Transverse colon (tissue), 4 donors: ENCODE measurements at places on chromosomes 5 and 9. TPM values are rescaled to one million over a fixed set of nuclear protein-coding genes. Genes with fewer than 3 reads are reported as not detected.

GRCh38 chr9:19787672-19788071 lies 1.2 kb downstream of the SLC24A2 start:
- no peaks in the 10 kb centered on the region for H3K4me1 ChIP-seq
- no peak for DNase-seq
- no peak overlapping the region for H3K27ac ChIP-seq
- peaks cover 26% of the 10 kb centered on the region for H3K27me3 ChIP-seq
- no peaks in the 10 kb centered on the region for H3K36me3 ChIP-seq

- no peak overlapping the region for H3K27ac ChIP-seq
- H3K4me3 ChIP-seq, result no peak overlapping the region
- no peak for DNase-seq
- H3K4me1 ChIP-seq, result no peaks in the 10 kb centered on the region
- H3K36me3 ChIP-seq, result no peaks in the 10 kb centered on the region
- H3K27me3 ChIP-seq, result no peaks in the 10 kb centered on the region
Observed at GRCh38 chr5:116492776-116493175, 81.8 kb downstream of the SEMA6A start.

- no peaks in the 10 kb centered on the region for H3K36me3 ChIP-seq
- H3K4me3 ChIP-seq, result no peak overlapping the region
- DNase-seq, result no peak
- no peaks in the 10 kb centered on the region for H3K27me3 ChIP-seq
- peaks cover 5% of the 10 kb centered on the region for H3K4me1 ChIP-seq
Observed at GRCh38 chr9:2234371-2234893, 219.3 kb downstream of the SMARCA2 start.

SPINK7 gene
- not detected for total RNA-seq

IGIP gene
- total RNA-seq, result 20.3 TPM

TNFSF8 gene
- not detected for total RNA-seq

- H3K27me3 ChIP-seq, result peaks cover 100% of the 10 kb centered on the region
- H3K4me3 ChIP-seq, result peak overlapping the region; percentile 7
- peak overlapping the region; percentile 23 for H3K27ac ChIP-seq
- no peaks in the 10 kb centered on the region for H3K36me3 ChIP-seq
Observed at GRCh38 chr9:37034305-37034937, 353 bp upstream of the PAX5 start.

GRCh38 chr5:884345-885126 lies 8.1 kb downstream of the BRD9 start:
- H3K36me3 ChIP-seq, result peaks cover 56% of the 10 kb centered on the region
- no peaks in the 10 kb centered on the region for H3K4me1 ChIP-seq
- H3K27ac ChIP-seq, result no peak overlapping the region
- H3K27me3 ChIP-seq, result no peaks in the 10 kb centered on the region

DNA sequence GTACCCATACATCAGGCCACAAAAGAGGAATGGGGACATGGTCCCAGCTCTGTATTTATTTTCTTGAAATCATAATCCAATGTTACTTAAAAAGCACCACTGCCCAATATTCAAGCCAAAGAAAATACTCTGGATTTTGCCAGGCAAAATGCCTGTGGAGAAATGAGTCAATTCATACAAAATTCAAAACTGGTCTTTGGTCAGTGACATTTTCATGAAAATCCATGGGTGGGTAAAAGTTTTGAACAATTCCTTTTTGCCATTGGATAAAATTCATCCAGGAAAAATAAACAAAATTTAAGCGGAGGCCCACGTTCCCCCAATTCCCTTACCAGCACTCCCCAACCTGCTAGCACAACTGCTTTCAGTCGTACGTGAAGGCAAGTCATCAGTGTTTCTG lies 186.2 kb downstream of the GLIS3 start:
- no peak overlapping the region for H3K4me3 ChIP-seq
- no peaks in the 10 kb centered on the region for H3K36me3 ChIP-seq
- no peaks in the 10 kb centered on the region for H3K27me3 ChIP-seq

- H3K4me3 ChIP-seq, result no peak overlapping the region
- H3K36me3 ChIP-seq, result no peaks in the 10 kb centered on the region
- H3K27me3 ChIP-seq, result no peaks in the 10 kb centered on the region
Observed at GRCh38 chr5:71832812-71833715, 114.0 kb downstream of the CARTPT start.

CD274 gene
- total RNA-seq, result 0.80 TPM

BARX1 gene
- total RNA-seq, result not detected

DNA sequence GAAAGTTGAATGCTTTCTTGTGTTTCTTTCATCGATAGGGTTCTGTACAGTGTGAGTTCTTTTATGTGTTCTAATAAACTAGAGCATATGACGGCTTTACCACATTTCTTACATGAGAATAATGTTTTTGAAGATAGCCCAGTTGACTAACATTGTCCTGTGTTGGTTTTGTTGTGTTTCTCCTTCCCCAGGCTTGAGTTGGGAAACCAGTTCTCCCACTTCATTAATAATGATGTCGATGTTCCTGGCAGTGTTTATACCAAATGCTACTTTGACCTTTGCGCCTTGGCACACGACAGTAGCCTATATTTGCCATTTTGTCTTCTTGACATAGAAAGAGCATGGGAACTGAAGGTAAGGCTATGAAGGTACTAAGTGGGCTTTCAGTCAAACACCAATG lies 14.4 kb upstream of the ZNF782 start:
- H3K27me3 ChIP-seq, result no peaks in the 10 kb centered on the region
- no peaks in the 10 kb centered on the region for H3K4me1 ChIP-seq
- no peaks in the 10 kb centered on the region for H3K36me3 ChIP-seq
- H3K4me3 ChIP-seq, result no peak overlapping the region
- peak; percentile 32 for DNase-seq
- H3K27ac ChIP-seq, result no peak overlapping the region

DNA sequence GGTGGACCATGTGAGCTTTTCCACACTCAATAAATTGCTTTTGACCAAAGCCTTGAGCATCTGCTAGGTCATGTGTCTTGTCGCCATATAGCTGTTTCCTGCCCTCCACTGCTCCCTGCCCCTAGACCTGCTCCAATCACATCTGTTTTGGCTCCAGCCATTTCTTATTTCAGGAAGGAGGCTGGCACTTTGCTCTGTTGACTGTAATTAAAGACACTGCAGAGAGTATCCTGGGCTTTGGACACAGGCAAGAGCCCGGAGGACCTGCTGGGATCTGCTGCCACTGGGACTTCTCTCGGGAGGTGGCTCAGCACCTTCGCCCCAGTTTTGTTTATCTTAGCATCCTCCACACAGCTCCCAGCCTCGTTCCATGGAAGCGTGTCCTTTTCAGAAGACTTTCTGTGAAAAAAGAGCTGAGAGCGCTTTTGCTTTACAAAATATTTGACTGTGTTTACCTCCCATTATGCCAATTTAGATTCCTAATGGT lies 153.2 kb downstream of the MED10 start:
- DNase-seq, result no peak
- no peaks in the 10 kb centered on the region for H3K36me3 ChIP-seq

FAM53C gene
- total RNA-seq, result 15.1 TPM

DNA sequence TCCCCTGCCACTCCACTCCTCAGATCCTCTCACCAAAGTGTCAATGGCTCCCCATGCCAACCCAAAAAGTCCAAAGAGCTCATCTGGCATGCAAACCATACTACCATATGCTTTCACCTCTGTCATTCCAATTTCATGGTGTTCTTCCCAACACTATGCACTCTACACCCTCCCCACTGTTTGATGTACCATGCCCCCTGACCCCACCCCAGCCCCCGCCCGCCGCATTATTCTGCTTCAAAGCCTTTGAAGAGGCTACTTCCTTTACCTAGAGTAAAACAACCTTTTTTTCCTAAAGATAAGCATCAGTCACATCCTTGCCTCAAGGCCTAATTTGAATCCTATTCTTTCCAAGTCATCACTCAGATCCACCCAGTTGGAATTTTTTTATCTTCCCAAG lies 226.3 kb downstream of the DEPDC1B start:
- H3K27ac ChIP-seq, result no peak overlapping the region
- no peaks in the 10 kb centered on the region for H3K36me3 ChIP-seq
- H3K4me1 ChIP-seq, result no peaks in the 10 kb centered on the region
- DNase-seq, result no peak

DNA sequence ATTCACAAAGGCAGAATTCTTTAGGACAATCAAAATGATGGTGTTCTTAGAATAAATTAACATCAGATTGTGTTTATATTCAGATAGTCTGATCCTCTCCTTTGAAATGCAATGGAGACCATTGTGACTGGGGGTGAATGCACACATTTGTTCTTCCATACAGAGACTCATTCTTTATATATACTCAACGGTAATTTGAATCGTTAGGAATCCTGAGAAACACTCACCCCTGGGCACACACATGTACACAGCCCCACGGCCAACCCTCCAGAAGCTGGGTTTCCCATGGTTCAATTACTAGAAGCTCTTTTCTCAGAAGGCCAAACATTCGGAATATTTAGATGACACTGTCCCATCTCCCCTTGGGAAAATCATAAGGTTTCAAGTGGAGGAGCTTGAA lies 57.5 kb upstream of the EPB41L4B start:
- H3K36me3 ChIP-seq, result no peaks in the 10 kb centered on the region
- no peaks in the 10 kb centered on the region for H3K4me1 ChIP-seq
- no peak overlapping the region for H3K4me3 ChIP-seq

SMC5 gene
- 86.1 TPM for total RNA-seq

GRCh38 chr5:125750861-125751186 lies 672.4 kb upstream of the GRAMD2B start:
- no peaks in the 10 kb centered on the region for H3K27me3 ChIP-seq
- H3K27ac ChIP-seq, result no peak overlapping the region
- H3K4me1 ChIP-seq, result no peaks in the 10 kb centered on the region
- no peaks in the 10 kb centered on the region for H3K36me3 ChIP-seq
- no peak overlapping the region for H3K4me3 ChIP-seq
- DNase-seq, result no peak

SPATA31D4 gene
- total RNA-seq, result not detected

FBXO38 gene
- total RNA-seq, result 76.7 TPM

SPINK1 gene
- 54.1 TPM for total RNA-seq

DNA sequence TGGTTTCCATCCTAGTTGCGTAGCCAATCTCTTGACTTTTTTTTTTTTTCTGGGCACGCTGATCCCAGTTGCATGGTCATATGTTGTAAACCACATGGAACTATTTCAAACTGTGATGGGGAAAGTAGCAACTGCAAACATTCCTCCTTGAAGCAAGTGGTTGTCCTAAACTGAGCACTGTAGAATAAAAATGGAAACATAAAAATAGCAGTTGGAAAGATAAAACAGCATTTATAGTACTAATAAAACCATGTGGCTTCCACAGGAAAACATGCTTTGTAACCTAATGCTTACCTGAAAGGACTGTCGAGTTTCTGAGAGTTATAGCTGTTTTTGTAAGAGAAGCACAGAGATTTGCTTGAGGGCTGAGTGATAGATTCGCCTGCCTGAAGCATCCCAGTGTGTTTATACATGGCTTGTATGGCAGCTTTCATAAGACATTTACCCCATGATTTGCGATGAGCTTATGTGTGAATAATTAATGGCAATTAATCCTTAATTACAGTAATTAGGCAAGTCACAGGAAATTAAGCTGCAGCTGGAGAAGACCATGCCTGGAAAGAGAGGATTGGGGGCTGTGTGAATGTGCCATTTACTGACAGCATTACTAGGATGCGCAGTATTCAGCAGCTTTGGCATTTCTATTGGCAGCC lies 136.5 kb downstream of the PBX3 start:
- no peak overlapping the region for H3K4me3 ChIP-seq
- peaks cover 1% of the 10 kb centered on the region for H3K27me3 ChIP-seq
- peaks cover 4% of the 10 kb centered on the region for H3K4me1 ChIP-seq
- H3K36me3 ChIP-seq, result no peaks in the 10 kb centered on the region
- DNase-seq, result no peak

FGF1 gene
- not detected for total RNA-seq

GRCh38 chr9:133428617-133429101 lies 6.5 kb downstream of the ADAMTS13 start:
- peaks cover 14% of the 10 kb centered on the region for H3K4me1 ChIP-seq
- no peak overlapping the region for H3K27ac ChIP-seq
- no peaks in the 10 kb centered on the region for H3K36me3 ChIP-seq
- peak overlapping the region; percentile 34 for H3K4me3 ChIP-seq
- peak; percentile 31 for DNase-seq
- H3K27me3 ChIP-seq, result peaks cover 28% of the 10 kb centered on the region

- no peaks in the 10 kb centered on the region for H3K4me1 ChIP-seq
- no peak overlapping the region for H3K4me3 ChIP-seq
- no peaks in the 10 kb centered on the region for H3K36me3 ChIP-seq
- H3K27me3 ChIP-seq, result peaks cover 8% of the 10 kb centered on the region
- H3K27ac ChIP-seq, result peak overlapping the region; percentile 33
Observed at GRCh38 chr5:180170810-180171567, 38.0 kb downstream of the RASGEF1C start.

GRCh38 chr5:139681466-139681865 lies 33.3 kb downstream of the CXXC5 start:
- peaks cover 16% of the 10 kb centered on the region for H3K4me1 ChIP-seq
- H3K27ac ChIP-seq, result no peak overlapping the region
- H3K27me3 ChIP-seq, result no peaks in the 10 kb centered on the region
- no peak overlapping the region for H3K4me3 ChIP-seq
- no peak for DNase-seq
- no peaks in the 10 kb centered on the region for H3K36me3 ChIP-seq

DNA sequence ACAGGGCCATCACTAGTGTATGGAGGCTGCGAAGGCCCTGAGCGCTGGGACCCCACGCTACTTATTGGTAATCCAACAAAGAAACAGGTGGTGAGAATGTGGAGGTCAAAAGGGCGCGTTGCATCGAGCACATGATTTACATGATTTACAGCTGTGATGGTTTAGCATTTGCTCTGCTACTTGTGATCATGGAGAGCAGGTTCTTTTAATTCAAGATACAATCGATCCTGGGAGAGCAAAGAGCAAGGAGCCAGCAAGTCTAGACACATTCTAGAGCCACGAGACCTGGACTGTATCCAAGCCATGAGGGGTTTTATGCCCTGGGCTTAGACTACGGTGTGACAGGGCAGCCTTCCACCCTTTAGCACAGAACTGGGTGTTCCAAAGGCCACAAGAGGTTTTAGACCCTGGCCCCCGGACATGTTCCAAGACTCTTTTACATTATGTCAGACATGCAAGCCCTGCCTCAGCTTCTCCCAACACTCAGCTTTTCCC lies 47.0 kb upstream of the CLK4 start:
- H3K27ac ChIP-seq, result no peak overlapping the region
- H3K4me1 ChIP-seq, result no peaks in the 10 kb centered on the region
- DNase-seq, result no peak

DNA sequence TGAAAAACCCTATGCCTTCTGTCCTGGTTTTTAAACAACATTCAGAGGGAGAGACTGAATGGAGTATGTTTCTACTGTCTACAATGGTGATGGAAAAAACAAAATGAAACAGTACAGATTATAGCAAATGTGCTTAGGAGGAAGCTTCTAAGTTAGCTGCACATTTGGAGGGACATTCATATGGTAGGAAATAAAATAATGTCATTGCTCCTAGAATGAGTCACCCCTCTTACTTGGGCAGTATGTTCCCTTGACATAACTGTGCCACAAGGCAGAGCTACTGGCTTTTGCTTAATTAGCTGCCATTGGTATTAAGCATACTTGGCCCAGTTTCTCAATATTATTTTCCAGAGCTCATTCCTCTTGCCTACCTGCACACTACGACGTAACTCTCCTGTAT lies 128.9 kb downstream of the GDNF start:
- H3K4me3 ChIP-seq, result no peak overlapping the region
- H3K27ac ChIP-seq, result no peak overlapping the region
- H3K36me3 ChIP-seq, result no peaks in the 10 kb centered on the region
- DNase-seq, result no peak
- H3K27me3 ChIP-seq, result no peaks in the 10 kb centered on the region
